ENCODE measurements at places on chromosomes 11 and 22.

- DNase-seq: no peak
Measured at GRCh38 chr11:71395263-71395560, 53.0 kb downstream of the DHCR7 start.

DNA sequence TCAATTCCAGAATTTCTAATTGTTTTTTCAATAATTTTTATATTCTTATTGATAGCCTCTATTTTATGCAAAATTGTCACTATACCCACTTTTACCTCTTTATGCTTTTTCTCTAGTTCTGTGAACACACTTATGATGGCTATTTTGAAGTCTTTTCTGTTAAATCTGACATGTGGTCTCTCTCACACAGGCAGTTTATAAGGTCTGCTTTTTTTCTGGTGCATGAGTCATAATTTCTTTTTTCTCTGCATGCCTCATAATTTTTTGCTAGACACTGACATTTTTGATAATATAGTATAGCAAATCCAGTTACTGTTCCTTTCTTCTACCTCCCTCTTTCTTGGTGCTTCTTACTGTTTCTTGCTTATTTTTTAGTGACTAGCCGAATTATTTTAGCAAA is 36.0 kb downstream of the ZBTB44 start:
- DNase-seq: no peak

GRCh38 chr22:27372969-27373670 is 428.4 kb downstream of the MN1 start:
- peak; percentile 47 for DNase-seq

DNA sequence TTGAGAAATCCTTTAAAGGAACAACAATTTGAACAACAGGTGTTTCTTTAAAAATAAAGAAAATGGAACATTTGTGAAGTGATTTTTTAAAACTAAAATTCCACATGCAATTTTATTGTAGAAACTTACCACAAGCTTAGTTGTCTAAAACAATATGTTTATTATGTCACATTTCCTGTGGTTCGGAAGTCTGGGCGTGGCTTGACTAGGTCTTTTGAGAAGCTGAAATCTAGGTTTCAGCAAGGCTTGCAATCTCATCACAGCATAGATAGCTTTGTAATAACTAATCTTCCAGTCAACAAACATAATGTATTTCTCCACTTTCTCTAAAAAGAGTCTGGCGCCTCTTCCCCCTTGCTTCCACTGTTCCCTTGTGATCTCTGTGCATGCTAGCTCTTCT is 27.0 kb downstream of the MS4A6A start:
- DNase-seq: no peak

DNA sequence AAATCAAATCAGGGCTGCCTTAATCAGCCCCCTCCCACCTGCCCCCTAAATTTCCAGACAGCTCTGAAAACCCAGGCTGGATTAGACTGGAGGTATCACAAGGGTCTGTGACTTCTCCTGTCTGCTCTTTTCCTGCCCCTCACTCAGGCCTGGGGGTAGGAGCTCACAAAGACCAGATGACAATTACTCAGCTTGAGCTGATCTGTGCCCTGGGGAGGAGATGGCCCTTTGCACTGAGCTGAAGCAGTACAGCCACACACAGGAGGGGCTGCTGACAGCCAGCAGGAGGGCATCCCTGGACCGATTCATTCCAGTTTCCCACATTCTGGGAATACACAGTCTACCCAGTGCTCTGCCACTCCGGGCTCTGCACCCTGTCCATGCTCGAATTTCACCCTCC is 4.2 kb downstream of the ABCC8 start:
- peak; percentile 47 for DNase-seq

GRCh38 chr22:29478326-29479276 is 1.4 kb upstream of the NEFH start:
- DNase-seq: peak; percentile 24

Data from NCI-H69 (cell line).